ENCODE measurements at places on chromosomes 13 and 19. TPM values are rescaled to one million over a fixed set of nuclear protein-coding genes. Genes with fewer than 3 reads are reported as not detected.
A peak's percentile ranks its signal among the peaks of the same experiment; 100 is the strongest.

ATP8A2 gene
- 0.05 TPM for total RNA-seq

CEACAM16 gene
- not detected for total RNA-seq

GRCh38 chr19:14402332-14403144 is 16.6 kb downstream of the DDX39A start:
- H3K27ac ChIP-seq = no peak overlapping the region
- DNase-seq = peak; percentile 77
- H3K4me1 ChIP-seq = no peaks in the 10 kb centered on the region

- H3K27me3 ChIP-seq = no peaks in the 10 kb centered on the region
- H3K4me3 ChIP-seq = no peak overlapping the region
- H3K27ac ChIP-seq = peak overlapping the region; percentile 73
- DNase-seq = no peak
Measured at GRCh38 chr13:28640861-28641599, 17.9 kb upstream of the POMP start.

DNA sequence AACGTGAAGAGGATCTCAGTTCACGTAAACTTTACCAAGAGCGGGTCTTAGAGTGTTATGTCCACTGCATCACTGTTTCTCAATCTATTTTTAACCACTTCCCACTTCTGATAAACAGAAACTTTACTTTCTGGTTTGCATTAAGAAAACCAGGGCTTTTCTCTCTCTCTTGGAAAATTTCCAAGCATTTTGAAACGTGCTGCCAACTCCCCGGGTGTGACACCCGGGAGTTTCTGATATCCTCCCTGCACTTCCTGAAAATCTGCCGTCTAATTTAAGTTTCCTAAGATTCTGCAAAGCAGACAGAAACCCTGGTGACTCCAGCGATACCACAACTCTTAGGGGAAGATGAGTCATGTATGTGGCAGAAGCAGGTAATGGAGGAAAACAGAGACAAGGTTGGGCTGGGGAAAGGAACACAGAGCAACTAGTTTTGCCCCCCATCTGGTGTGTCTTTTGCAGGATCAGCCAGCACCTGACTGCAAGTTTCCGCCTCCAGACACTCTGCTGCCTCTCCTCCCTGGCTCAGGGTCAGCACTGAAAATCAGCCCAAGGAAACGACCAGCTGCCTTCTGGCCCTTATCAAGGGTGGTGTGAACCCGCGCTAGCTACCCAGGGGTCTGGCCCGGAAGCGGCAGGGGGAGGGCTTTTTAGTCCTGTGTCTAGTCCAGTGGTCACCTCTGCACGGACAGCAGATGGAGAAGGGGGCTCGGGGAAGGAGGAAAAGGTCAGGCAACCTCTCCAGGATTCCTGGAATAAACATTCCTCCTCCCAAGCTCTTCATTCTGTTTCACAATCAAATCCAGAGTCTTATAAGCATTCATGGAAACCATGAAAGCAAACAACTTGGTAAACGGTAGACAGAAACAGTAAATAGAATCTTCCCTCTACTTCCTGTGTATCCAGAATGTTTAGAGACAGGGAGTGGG is 11.3 kb upstream of the FFAR2 start:
- no peaks in the 10 kb centered on the region for H3K36me3 ChIP-seq
- DNase-seq = no peak
- H3K4me3 ChIP-seq = no peak overlapping the region
- H3K4me1 ChIP-seq = peaks cover 36% of the 10 kb centered on the region
- no peaks in the 10 kb centered on the region for H3K27me3 ChIP-seq
